ENCODE measurements at places on chromosomes 6 and 20.

DNA sequence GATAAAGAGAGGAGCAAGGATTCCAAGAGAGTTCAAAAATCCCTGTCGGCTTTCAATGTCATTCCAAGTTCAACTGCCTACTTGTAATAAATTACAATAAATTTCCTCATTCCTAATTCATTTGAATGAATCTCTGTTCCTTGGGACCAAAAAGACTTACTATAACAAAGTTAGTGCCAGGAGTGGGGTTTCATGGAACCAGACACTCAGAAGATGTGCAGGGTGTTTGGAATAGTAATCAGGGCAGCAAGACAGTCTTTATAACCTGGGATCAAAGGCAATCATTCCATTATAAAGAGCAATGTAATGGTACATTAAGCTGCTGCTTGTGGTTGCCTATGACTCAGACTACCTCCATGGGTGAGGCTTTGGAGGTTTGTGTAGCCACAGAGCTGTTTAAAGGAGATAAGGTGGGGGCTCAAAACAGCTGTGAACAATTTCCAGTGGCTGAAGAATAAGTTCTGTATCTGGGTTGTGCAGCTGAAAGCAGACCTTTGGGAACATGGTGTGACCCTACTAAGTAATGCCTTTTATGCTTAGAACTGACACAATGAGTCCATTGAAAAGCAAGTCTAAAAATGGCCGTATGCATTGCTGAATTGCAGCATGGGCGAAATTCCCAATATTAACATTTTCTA is 159.9 kb downstream of the LINC00237 start:
- DNase-seq = no peak

DNA sequence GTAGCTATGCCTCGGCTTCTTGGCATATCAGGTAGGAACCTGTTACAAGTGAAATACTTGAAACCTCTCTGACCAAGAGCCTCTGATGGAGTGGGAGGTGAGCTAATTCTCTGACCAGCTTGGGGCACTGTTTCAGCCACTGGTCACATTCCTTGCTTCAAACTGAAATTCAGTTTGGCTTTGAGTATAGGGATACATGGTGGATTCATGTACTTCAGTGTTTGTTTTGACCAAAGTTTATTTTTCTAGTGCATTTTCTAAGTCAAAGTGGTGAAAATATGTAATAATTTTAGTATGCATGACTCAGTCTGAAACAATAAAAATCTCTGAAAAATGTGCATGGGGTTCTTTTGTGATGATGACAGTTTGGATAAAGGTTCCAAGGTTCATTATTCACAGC is 18.6 kb downstream of the TTPAL start:
- DNase-seq = no peak

- DNase-seq = no peak
These were observed 26.1 kb upstream of the KCNQ5 start for GRCh38 chr6:72595812-72596211.

GRCh38 chr6:43229803-43230620 is 731 bp upstream of the DNPH1 start:
- DNase-seq = peak; percentile 20

- DNase-seq = no peak
These were observed 149.1 kb upstream of the AGPAT4 start for GRCh38 chr6:161422710-161423680.

Data from islet precursor cell (in vitro differentiated cells).